ENCODE measurements at places on chromosomes 13 and 19.

DNA sequence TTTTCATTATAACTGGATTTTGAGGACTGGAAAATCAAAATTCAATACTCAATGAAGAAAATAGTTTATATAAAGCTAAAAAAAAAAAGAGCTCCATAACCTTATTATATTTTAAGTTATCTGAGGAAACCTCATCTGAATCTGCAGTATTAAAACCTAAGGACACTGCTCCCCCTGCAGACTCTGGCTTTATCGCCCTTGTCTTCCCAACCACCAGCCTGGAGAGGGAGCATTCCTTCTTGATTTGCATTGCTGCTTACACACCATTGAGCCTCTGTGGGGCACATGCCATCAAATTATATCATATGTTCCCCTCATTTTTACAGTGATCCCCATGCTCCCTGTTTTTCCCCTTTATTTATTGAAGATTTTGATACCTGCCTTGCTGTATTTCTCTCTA lies 871.4 kb upstream of the GPC6 start:
- DNase-seq: no peak

DNA sequence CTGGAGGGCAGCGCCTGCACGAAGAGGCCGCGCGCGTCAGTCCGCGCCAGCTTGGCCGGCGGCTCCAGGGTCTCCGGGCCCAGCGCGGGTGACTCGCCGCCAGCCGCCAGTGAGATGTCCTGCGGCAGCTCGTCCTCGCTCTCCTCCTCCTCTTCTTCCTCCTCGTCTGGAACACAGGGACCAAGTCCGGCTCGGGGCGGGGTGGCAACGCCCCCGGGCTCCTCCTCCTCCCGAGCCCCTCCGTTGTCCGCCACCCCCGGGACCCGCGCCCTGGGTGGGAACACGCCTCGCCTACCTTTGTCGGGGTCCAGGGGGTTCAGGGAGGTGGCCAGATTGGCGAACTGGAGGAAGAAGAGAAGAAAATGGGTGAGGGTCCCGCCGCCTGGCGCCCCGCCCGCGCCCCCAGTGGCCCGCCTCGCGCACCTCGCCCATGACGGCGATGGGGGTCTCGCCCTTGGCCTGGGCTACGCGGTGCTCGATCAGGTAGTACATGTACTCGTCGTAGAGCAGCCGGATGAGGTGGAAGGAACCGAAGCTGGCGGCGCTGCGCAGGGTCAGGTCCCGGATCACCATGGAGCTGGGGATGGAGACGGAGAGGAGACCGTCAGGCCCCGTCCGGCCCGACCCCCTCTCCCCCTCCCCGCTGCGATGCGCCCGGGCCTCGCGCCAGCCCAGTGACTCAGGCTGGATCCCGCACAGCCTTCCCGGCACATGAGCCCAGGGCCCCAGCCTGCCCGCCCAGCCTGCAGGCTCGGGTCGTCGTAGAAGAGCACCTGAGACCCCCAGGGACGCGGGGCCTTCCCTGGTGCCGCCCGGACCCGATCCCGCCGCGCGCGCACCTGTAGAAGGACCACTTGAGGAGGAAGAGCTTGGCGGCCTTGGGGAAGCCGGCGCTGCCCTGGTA lies 10.6 kb downstream of the DCAF15 start:
- no peak for DNase-seq

DNA sequence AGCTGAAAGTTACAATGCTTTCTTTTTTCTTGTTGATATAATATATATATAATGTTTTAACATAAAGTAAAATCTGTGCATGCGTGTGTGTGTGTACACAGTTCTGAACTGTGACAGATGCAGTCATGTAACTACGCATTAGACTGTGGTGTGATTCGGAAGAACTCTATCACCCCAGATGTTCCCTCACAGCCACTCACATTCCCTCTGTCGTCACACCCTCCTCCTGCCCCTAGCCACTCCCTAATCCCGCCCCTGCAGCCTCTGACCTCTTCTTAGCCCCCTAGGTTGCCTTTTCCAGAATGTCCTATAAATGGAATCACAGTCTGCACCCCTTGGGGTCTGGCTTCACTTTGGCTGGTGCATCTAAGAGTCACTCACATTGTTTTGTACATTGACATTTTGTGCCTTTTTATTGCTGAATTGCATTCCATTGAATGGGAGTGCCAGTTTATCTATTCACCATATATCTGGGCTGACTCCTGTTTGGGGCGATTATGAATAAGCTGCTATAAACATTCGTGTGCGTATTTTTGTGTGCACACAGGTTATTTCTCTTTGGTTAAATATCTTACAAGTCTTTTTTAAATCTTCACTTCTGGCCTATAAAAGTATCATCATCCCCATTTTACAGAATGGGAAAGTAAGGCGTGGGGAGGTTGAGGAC lies 20.4 kb downstream of the DHRS12 start:
- DNase-seq: no peak

DNA sequence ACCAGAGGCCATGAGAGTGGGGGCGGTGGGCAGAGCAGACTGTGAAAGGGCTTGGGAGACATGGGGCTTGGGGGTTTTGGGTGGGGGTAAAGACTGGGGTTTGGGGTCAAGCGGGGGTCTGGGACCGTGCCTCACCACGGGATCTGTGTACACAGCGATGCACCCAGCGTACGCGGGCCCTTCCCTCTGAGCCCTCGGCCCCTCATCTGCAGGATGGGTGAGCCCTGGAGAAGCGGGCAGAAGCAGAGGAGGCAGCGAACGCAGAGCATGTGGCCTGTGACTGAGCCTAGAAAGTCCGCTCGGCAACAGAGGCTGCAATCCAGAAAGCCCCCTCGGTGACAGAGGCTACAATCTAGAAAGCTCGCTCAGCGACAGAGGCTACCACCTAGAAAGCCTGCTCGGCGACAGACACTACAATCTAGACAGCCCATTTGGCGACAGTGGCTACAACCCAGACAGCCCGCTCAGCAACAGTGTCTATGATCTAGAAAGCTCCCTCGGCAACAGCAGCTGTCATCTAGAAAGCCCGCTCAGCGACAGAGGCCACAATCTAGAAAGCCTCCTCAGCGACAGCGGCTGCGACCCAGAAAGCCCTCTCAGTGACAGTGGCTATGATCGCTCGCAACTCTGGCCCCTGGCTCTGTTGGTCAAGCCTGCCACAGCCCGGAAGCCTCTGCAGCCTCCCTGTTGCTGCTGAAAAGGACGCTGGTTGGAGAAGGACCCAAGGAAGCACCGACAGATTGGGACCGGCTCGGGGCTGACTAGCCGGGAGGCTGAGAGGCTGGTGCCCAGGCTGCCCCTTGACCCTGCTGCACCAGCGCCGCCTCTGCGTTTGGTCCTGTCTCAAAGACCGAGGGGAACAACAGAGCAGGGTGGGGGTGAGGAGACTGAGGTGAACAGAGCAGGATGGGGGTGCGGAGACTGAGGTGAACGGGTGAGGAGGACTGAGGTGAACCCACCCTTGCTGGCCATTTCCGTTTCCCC lies 68.6 kb downstream of the SPACA7 start:
- DNase-seq: peak; percentile 72

- no peak for DNase-seq
Observed at GRCh38 chr13:59856281-59856810, 307.4 kb downstream of the DIAPH3 start.

GRCh38 chr13:34990399-34991214 lies 48.5 kb downstream of the NBEA start:
- no peak for DNase-seq

DNA sequence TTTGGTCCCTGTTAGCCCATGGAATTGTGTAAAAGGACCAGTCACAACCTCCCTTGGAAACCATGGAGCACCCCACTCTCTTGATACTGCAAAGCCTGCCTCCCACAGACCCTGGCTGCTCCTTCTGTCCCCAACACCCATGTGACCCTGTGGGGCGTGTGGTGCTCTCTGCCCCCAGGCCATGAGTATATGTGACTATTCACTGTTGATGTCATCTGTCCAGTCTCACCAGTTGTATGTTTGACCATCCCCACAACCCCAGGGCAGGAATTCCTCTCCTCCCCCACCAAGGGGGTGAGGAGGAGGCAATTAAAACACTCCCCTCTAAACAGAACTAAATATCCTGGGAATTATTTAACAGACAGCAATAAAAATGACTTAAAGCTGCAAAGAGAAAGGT lies 35.2 kb downstream of the KCTD15 start:
- no peak for DNase-seq

DNA sequence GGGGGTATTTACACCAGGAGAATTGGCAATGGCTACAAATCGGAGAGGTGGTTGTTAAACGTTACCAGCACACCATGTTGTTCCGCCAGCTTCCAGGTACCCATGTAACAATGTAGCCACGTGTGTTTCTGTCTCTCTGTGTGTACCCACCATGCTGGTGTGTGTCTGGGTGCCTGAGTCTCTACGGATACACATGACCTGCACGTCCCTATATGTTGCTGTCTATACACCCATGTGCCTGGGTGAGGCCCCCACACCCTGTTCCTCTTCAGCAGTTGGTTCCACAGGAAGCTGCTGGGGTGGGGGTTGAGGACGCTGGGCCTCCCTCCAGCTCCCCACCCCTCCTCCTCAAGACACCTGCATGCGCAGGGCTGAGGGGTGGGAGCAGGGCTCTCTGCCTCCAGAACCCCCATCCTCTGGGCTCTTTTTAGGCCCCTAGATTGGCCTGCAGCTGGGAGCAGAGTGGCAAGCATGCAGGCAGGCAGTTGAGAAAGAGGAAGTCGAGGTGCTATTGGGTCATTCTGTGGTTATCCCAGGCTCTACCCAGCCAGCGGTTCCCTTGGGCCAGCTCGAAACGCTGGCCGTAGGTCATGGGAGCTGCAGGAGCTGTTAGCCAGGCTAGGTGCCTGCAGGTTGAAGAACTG lies at the start of gene ARHGEF18:
TSS of gene ARHGEF18 (plus strand) at position 351 of the 644 bp plus-strand sequence. CDS start 13,954 bp downstream, outside the sequence.
- no peak for DNase-seq

GRCh38 chr13:33798023-33798422 lies 19.9 kb upstream of the RFC3 start:
- no peak for DNase-seq

DNA sequence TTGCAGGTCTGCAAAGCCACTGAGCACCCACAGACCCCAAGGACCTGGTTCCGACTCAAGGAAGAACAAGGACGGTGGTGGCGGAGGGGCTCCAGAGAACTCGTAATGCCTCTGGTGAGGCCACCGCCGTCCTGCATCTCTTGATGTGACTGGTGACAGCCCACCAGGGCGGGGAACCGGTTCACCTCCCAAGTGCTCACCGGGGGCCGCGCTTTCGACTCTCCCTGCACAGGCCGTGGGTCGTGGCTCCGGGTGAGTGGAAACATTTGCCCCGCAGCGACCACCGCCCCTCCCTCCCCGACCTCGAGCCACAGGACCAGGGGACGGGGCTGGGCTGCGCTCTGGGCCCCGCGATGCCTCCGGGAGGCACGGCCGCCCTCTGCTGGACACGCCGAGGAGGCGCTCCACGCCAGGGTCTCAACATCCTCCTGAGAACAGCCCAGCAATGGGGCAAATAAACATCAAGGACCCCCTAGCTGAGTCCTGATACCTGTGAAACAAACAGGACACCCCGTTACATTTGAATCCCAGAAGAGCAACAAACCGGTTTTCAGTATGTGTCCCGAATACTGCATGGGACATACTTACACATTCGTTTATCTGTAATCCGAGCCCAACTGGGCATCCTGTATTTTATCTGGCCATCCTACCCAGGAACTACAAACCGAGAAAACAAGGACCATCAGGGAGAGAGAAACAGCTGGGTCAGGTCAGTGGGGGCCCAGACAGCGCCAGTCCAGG lies 3.9 kb upstream of the PLPP2 start:
- no peak for DNase-seq

DNA sequence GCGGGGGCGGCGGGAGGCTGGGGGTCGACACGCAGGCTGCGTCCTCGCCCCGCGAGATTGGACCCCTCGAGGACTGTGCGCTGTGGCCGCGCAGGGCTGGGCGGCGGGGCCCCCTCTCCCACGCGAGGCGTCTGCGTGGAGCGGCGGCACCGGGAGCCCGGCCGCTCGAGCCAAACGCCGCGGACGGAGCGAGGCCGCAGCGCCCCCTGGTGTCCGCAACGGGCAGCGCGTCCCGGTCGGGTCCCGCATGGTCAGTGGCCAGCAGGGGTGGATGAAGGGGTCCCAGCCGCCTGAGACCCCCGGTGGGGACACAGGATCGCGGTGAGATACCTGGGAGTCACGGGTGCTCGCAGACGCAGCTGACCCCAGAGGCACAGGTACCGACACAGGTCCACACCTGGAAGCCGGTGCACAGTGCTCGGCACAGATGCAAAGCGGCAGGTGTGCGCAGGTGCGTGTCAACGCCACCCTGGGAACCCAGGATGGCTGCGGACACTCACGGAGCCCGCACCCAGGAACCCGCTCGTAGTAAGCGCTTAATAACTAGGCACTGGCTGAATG lies 2.1 kb upstream of the CIRBP start:
- DNase-seq: no peak

GRCh38 chr13:27638521-27638920 lies 16.8 kb downstream of the POLR1D start:
- no peak for DNase-seq

DNA sequence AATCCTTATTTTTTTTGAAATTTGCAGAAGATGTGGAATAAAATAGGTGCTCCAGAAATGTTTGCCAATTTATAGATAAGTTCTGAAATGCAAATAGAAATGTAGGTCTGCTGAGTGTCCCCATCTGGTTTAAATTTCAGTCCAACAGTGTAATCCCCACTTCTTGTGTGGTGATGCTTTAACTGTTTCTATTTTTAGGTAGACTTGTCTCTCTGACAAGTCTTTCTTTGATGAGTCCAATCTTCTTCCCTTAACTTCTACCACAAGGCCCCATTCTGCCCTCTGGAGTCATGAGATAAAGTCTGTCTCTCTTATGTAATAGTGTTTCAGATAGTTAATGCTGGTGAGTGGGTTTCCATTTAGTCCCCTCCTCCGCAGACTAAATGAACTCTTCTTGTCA lies 390.4 kb downstream of the RFC3 start:
- DNase-seq: no peak

DNA sequence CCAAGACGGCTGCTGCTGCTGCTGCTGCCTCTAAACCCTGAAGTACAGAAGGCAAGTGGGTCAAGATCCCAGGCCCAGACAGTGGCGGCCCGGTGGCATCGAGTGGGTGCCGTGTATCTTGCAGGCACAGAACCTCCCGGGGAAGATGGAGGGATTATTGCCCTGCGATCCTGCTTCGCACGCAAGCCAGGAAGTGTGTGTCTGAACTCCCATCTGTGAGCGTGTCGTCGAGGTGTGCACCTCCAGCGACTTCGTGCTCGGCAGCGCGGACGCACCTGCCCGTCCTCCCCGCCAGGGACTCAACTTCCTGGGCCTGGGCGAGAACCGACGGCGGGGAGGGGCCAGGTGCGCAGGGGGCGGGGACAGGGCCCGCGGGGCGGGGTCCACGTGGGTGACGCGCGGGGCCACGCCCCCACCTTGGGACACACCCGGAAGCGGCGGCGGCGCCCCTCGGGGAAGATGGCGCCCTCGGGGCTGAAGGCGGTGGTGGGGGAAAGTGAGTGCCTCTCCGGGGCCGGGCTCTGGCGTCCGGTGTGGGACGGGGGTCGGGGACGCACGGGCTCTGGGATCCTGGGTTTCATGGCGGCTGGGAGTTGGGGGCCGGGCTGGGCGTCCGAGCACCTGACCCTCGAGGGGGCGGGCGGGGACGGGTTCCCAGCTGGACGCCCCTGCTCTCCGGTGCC lies at the start of gene STXBP2:
TSS of gene STXBP2 (plus strand) at position 420 of the 683 bp plus-strand sequence. CDS start at position 460, 40 bp downstream.
- DNase-seq: no peak

DNA sequence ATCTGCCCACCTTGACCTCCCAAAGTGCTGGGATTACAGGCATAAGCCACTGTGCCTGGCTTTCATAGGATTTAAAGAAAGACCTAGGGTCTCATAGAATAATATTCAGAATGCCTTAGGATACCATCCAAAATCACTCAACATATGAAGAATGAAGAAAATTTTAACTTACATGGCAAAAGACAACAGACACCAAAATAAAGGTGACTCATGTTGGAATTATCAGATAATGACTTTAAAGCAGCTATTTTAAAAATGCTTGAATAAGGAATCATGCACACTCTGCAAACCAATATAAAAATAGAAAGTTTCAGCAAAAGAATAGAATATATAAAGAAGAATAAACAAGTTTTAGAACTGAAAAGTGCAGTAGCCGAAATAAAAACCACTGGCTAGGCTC lies 29.3 kb downstream of the ZNF566 start:
- DNase-seq: no peak

All from vagina (tissue), 2 donors.